ENCODE measurements at places on chromosomes 2 and 18.
A peak's percentile ranks its signal among the peaks of the same experiment; 100 is the strongest.

- DNase-seq, result no peak
Observed at GRCh38 chr18:22858121-22858520, 75.0 kb upstream of the RBBP8 start.

DNA sequence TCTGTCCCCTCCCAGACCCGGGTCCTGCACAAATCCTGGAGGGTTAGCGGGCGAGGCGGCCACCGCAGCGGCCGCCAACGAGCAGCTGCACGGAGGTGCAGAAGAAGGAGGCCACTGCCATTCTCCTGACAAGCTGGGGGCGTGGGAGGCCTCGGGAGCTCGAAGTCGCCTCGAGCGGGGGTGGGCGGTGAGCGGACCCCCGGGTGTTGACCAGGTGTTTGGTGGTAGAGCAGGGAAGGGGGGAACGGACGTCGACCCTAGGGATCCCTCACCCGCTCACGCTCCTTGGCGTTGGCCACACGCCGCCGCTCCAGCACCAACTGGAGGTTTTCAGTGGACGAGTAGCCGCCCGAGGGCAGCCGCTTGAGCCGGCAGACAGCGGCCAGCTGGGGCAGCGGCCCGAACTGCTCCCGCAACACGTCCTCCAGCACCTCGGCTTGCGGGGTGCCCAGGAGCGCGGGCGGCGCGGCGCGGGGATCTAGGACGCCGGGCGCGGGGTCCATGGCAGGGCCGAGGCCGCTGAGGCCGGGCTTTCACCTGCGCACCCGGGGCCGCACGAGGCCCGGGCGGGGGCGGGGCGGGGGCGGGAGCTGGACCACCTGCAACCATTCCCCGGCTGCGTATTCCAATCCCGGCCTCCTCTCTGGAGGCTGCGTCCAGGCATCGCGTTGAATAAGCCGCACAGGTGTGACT, at the start of gene FIGLA:
TSS of gene FIGLA (minus strand) at position 508 of the 693 bp plus-strand sequence. CDS start at position 503, 5 bp downstream.
- no peak for DNase-seq

GRCh38 chr18:62420513-62421209, 95.6 kb downstream of the TNFRSF11A start:
- peak; percentile 38 for DNase-seq

DNA sequence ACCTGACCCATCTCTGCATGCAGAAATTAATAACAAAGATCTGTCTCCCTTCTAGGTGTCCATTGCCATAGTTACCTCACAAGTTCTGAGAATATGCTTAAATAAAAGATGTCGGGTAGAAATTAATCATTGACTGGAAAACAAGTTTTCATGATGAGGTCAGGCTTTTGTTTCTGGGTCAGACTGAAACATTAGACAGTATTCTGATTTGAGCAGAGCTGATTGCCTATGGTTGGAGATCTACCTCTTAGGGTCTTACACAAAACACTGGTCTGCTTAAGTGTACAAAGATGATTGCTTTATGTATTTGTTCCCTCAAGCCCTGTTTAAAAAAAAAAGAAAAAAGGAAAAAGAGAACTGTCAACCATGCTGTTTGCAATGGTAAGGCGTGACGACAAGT, 956.4 kb downstream of the CPS1 start:
- DNase-seq, result no peak

- DNase-seq, result no peak
Observed at GRCh38 chr2:218405746-218406208, 6.1 kb downstream of the CTDSP1 start.

GRCh38 chr2:74005786-74006185, 21.1 kb downstream of the TET3 start:
- DNase-seq, result no peak

DNA sequence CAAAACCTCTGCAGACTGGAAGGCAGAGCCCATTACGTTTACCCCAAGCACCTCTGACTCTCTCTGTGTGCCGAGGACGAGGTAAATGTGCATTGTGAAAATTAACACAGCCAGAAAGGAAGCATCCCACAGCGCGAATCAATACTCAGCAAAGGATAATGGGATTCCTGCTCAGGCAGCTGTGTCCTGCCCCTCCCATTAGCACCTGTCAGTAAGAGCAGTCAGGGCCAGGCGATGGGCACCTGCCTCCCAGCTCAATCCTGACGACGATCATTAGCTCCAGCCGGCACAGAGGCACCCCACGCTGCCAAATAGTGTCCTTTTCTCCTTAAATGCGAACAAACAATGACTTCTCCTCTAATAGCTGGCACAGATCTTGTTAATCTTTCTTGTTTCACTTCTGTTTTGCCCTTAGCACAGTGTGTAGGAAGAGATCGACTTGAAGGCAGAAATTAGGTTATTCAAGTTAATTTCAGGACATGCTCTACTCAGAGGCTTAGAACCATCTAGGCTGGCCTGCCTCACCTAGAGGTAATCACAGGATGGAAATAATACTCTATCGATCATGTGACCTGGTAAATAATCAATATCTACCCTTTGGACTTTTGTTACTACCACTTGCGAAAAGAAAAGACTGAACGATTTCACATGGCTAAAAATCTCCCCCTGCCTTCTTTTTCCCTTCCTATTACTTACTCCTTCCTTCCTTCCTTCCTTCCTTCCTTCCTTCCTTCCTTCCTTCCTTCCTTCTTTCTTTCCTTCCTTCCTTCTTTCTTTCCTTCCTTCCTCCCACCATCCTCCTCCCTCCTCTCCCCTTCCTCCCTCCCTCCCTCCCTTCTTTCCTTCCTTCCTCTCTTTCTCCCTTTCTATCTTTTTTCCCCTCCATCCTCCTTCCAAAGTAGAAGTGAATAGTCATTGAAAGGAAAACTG, 487.9 kb upstream of the ID2 start:
- no peak for DNase-seq

DNA sequence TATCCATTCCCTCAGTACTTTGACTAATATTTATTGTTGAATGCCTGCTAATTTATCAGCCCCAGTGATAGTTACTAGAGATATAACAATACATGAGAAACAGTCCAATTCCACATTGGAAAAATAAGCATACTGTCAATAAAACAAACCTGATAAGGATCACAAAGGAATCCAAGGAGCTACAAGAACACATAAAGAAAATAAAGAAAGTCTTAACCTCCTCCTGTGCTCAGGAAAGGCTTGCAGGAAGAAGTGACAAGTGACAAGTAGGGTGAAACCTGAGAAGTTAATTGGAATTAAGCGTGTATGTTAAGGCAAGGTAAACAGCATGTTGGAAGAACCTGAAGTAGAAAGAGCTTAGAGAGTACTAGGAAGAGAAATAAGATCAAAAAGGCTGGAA, 20.3 kb upstream of the ASNSD1 start:
- DNase-seq, result no peak

DNA sequence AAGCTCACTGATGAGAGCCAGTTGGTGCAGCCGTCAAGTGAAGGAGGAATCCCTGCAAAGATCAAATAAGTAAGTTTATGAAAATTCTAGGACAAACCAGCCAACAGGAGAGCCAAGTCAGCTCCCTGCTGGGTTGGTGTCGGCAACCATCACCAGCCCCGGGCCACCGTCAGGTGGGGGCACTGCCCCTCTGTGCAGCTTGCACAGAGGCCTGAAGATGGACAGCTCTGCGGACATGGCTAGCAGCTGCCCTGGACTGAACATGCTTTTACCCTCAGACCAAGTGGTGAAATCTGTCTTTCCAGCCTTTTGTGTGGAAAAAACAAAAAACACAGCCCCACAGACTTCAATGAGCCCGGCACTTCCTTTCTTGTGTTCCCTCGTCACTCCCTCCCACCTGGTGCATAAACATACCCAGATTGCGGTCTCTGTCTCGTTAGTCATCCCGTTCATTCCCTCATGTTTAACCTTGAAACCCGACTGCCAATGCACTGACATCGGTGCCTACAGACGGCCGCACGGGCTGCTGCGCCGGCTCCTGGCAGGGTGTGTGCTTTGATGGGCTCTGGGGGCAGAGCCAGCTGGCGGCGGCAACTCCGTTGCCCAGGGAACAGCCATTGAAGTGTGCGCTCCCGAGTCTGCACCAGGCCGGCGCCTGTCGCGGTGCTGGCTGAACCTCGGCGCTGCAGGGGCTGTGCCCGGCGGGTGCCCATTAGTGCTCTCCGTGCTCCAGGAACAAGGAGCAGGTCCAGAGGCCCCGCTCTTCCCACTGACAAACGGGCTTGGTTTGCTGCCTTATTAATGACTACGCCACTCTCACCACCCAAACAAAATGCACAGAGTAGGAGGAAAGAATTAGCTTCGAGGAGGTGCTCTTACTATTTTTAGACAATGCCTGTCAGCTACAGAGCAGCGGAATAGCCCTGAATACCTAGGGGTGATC, 95.3 kb downstream of the EIPR1 start:
- DNase-seq, result no peak

GRCh38 chr18:58378411-58379379, 250.2 kb downstream of the ALPK2 start:
- peak; percentile 22 for DNase-seq

DNA sequence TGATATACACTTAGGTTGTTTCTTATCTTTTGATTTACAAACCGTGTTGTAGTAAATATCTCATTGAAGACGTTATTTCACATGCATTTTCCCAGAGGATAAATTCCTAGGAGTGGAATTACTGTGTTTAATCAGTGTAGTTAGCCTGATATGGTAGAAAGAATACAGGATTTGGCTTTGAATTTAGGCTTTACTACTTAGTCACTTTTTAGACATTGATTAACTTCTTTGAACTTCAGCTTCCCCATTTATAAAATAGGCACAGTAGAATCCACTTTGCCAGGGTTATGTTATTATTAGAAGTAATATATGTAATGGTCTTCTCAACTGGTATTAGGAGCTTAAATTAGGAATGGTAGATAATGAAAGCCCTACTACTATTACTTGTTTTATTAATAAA, 27.4 kb downstream of the PSMD14 start:
- no peak for DNase-seq

DNA sequence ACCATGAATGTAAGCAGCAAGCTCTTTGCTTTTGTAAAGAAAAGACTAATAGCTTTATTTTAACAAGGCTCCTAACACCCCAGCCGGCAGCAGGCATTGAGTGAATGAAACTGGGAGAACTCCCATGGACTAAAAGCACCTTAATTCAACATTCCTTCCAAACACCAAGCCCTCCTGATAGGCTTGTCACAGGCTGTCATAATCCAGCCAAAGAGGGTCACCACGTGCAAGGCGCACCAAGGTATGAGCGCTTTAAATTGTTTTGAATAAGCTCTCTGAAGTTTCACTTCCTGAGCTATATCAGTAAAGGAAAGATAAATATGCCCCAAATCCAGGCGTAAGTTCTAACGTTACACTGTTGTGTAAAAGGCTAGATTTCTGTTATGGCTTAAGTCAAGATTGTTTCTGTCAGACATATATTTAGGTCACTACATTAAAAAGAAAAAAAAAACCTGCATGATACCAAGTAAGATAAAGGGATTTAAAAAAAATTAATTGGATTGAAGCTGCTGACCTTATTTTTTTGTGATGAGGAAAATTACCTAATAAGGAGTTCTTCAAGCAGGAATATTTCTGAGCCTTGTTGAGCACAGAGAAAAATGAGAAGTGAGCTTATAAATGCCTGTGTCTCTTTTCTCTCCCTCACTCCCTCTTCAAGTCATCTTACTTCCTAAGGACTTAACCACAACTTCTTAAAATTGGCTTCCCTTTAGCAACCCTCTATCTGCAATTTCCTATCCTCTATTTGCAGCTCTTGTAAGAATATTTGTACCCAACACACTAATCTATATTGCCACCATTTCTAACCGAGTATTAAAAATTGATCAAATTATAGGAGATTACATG, 136.1 kb upstream of the NRP2 start:
- no peak for DNase-seq

DNA sequence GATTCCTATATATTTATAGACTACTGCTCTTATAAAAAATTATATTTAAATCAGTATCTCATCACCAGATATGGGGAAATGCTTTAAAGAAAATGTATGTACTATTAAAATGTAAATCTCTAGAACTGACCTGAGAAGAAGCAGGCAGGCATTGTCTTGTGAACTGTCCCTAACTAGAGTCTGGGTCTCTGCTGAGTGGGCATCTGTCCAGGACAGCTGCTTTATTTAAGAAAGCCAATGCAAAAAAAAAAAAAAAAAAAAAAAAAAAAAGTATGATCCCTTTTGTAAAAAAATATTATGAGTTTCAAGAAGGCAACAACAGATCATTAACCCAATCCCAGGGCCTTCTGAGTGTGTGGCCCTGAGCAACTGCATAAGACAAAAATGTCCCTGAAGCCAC, 66.0 kb downstream of the PAX3 start:
- no peak for DNase-seq

GRCh38 chr2:111227716-111228141, 107.0 kb downstream of the BCL2L11 start:
- no peak for DNase-seq

- DNase-seq, result no peak
Observed at GRCh38 chr18:68734308-68734707, 19.4 kb upstream of the TMX3 start.

- DNase-seq, result peak; percentile 79
Observed at GRCh38 chr2:71614976-71615766, 161.8 kb downstream of the DYSF start.

- no peak for DNase-seq
Observed at GRCh38 chr18:2994603-2995432, 18.1 kb downstream of the LPIN2 start.

DNA sequence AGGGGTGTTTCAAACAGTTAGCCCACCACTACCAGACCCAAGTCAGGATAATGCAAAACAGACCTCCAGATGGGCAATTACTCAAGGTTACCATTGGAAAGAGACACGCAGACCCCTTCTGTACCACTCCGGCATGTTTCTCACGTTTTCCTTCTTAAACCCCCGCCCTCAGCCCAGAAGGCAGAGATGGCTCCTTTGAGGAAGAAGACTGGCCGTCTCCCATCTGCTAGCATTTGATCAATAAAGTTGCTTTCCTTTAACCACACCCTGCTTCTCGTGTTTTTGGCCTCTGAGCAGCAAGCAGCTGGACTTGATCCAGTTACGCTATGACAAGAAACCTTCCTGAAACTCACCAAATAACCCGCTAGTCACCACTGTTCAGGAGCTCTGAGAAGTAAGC, 1012.4 kb upstream of the GYPC start:
- DNase-seq, result peak; percentile 38

GRCh38 chr2:118801151-118801550, 46.3 kb downstream of the EN1 start:
- no peak for DNase-seq

DNA sequence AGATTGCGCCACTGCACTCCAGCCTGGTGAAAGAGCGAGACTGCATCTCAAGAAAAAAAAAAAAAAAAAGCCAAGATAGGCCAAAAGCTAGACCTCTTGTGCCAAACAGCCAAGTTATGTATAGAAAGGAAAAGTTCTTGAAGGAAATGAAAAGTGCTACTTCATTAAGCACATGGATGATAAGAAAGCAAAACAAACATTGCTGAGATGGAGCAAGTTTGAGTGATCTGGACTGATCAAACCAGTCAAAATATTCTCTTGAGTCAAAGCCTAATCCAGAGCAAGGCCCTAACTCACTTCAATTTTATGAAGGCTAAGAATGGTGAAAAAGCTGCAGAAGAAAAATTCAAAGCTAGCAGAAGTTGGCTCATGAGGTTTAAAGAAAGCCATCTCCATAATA, 28.1 kb upstream of the TANC1 start:
- DNase-seq, result no peak

DNA sequence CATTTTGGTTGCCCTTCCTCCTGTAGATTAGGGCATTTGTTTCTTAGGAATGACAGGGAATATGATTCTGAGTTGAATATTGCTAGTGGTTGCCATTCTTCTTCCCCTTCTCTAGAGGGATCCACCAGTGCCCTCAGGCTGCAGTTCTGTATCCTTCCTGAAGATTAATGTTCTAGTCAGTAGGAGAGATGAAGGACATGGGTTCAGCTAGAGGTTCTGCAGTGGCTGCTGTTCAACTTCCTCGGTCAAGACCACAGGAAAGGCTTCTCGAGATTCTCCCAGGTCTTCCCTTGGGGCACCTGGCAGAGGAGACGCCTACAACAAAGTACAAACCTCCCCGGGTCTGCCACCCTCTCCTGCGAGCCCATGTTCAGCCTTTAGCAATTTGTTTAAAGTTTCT, 325.5 kb downstream of the AFF3 start:
- no peak for DNase-seq
